ENCODE measurements at places on chromosomes 1 and 21.

- DNase-seq = no peak
Observed at GRCh38 chr1:211577819-211578639, 932 bp downstream of the SLC30A1 start.

DNA sequence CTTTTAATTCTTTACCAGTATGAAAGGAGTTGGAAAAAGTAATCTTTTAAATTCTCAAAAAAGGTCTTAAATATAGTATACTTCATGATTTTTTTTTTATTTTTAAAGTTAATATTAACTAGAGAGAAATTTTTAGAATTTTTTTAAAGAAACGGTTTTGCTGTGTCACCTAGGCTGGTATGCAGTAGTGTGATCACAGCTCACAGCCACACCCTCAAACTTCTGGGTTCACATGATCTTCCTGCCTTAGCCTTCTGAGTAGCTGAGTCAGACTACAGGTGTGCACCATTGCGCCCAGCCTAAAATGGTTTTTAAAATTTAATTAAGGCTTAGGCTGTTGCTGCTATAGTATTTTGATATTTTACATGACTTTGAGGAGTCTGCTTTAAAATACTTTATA, 52.4 kb downstream of the TLCD4 start:
- DNase-seq = peak; percentile 6

- no peak for DNase-seq
Observed at GRCh38 chr1:186104459-186104858, 270.6 kb downstream of the TPR start.

GRCh38 chr1:109527098-109527811, 12.4 kb upstream of the GPR61 start:
- no peak for DNase-seq

DNA sequence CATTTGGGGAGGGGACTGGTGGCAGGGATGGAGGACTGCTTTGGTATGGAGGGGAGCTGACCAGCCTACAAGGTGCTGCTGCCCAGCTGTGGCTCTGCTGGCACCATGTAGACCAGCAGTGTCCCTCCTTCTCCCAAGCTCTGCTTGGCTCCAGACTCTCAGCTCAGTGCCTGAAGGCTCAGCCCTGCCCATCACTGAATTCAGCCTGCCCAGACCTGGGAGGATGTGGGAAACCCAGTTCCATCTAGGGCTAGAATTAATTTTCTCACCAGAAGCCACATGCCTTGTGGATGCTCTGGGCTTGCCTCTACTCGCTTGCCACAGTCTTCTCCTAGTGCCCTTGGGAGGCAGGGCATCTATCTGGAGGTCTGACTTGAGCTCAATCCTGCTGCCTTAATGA, 195.0 kb upstream of the EDN2 start:
- no peak for DNase-seq

- no peak for DNase-seq
Observed at GRCh38 chr1:180278194-180278515, 48.1 kb downstream of the LHX4 start.

DNA sequence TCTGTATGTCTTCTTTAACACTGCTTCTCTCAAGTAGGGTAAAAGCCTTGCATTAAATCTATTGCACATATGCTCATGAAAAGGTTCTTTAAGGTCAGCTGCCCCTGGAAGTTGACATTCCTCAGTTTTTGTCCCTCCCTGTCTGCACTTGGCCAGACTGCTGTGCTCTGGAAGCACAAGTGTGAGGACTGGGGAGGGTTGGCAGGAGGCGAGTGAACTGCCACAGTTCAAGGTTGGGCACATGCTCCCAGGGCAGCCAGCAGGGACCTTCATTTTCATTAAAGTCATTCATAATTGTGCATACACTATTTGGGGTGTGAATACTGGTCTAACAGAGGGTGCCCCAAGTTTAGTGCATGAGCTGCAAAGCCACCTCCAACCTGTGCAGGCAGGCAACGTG, 10.9 kb upstream of the THEM5 start:
- DNase-seq = no peak

DNA sequence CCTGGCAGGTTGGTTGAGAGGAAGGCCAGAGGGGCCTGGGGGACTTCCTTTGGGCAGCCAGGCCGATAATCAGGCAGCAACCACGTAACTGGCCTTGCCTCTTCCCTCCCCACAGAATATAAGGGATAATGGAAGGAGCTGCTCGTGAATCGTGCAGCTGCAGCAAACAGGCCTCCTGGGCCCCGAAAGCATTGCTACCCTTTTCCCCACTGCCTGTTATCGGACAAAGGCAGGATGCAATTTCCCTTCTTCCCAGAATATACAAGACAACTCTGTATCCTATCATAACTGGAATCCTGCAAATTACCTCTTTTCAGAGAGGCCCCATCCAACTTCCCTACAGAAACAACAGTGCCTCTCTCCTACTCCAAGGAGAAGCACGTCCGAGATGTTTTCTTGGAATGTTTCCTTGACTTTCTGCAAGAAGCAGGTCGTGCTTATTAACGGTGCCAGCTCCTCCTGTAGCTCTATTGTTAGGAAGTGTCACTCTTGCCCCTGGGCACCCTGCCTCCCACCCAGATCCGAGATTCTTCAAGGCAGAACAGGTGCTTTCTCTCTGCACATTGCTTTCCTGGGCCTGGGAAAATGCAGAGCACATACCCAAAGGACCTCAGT, 106.0 kb upstream of the TIAM1 start:
- no peak for DNase-seq

- no peak for DNase-seq
Observed at GRCh38 chr1:6667139-6667538, 34.5 kb downstream of the DNAJC11 start.

DNA sequence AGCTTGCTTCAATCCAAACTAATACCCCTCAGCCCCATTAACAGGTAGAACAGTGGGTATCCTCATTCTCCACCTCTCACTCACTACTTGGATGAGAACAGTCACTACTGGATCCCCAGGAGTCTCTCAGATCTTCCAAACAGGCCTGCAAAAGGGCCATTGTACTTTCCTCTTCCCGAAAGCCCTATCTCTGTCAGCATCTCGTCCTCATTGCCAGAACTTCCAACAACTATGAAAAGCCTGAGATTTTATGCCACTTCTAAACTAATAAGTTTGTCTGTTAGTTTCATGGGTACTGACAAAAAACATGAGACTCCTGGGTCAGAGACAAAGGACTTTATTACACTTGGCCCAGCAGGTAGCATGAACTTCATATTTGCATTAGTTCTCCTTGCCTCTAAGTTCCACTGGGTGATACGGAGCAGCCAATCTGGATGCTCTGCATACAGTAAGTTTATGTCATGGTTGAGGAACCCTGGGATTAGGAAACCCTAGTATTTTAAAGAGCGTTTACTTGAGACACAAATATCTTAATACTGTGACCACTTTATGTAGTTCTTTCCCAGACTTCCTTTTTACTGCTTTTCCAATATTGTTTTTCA, 38.1 kb downstream of the VANGL2 start:
- DNase-seq = no peak

DNA sequence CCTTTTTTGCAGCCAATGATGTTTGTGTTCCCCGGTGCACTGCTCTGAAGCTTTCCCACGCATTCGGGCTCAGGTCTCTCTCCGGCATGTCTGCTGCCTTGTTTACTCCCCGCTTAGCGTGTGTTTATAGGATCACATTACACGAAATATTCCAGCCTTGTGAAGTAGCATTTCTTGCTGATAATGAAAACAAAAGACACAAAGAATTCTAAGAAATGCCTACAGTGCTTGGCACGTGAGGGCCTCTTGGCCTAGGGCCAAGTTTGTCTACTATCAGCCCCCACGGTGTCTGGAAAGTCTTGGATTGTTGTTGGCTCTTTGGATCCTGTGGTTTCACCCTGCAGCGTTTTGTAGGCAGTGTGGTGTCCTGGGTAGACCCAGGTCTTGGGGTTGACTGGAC, 11.2 kb upstream of the GSTM4 start:
- no peak for DNase-seq

DNA sequence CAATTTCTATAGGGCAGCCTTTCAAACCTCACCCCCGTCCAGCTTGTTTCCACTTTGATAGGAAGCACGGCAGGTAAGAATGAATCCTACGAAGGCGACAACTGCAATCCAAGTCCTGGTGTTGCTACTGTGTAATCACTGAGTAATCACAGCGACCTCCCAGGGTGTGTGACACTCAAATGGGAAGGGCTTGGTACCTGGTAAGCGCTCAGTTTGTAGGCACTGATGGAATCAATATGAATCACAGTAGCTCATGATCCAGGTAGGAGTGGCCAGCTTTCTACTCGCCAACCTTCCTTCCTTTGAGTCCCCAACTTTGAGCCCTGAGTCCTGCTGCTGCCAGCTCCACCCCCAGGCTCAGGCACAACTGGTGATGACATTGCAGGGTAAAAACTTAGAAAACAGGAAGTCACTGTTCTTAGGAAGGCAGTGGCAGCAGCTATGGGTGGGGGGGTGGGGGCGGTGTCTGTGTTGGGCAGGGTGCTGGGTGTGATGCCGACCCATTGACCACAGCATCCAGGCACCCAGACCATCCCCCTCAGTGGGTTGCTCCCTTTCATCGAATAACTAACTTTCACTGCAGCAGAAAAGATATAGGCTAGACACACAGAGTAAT, 70.7 kb downstream of the CD247 start:
- no peak for DNase-seq

DNA sequence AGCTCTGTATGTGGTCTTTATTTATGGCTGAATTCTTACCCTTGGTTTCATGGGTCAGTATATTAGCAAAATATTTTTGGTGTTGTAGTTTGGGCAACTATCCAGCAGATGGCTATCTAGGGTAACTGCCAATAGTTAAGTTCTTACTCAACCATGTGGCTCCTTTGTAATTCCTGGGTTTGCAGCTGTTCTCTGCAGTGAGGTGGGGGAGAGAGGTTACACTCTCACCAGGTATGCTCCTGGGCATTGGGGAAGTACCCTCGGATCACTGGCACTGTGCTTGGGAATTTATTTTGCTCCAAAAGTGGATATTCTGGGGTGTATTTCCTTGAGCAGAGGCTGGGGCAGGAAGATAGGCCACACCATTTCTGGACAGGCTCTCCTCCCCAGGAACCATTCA, 436.7 kb upstream of the TMPRSS15 start:
- DNase-seq = peak; percentile 9

- DNase-seq = no peak
Observed at GRCh38 chr1:14817223-14818170, 219.0 kb downstream of the KAZN start.

DNA sequence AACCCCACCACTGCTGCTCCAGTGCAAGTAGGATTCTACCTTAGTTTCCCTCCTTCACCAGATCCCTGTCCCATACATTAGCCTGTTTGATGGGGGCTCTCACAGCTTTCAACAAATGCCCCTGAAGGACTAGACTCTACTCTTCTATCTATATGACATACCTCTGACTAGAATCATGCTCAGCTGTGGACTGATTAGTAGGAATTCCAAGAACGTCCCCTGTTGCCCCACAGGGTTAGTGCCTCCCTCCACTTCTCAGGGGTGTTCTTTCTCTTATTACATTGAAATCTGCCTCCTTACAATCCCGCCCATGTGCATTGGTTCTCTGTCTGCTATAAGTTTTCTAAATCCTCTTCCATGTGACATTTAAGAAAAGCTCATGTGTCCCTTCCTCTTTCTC, 375.9 kb upstream of the DUSP10 start:
- no peak for DNase-seq

GRCh38 chr1:71809085-71809484, 473.3 kb downstream of the NEGR1 start:
- DNase-seq = no peak

GRCh38 chr1:243529512-243529911, 273.7 kb downstream of the SDCCAG8 start:
- no peak for DNase-seq

GRCh38 chr1:117758444-117759316, 152.8 kb downstream of the TENT5C start:
- DNase-seq = no peak

DNA sequence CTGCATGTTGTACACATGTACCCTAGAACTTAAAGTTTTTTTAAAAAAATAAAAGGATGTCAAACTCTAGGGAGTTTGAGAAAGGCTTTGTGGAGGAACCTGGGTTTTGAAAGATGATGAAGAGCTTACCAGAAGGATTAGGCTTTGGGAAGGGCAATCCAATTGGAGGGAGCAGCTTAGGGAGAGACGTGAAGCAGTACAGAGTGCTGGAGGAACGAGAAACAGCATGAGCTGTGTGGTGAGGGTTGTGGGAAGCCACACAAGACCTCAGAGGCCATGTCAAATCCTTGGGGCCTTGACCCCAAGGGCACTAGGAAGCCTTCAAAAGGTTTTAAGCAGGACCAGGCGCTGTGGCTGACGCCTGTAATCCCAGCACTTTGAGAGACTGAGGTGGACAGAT, 8.4 kb upstream of the KPNA6 start:
- DNase-seq = no peak

DNA sequence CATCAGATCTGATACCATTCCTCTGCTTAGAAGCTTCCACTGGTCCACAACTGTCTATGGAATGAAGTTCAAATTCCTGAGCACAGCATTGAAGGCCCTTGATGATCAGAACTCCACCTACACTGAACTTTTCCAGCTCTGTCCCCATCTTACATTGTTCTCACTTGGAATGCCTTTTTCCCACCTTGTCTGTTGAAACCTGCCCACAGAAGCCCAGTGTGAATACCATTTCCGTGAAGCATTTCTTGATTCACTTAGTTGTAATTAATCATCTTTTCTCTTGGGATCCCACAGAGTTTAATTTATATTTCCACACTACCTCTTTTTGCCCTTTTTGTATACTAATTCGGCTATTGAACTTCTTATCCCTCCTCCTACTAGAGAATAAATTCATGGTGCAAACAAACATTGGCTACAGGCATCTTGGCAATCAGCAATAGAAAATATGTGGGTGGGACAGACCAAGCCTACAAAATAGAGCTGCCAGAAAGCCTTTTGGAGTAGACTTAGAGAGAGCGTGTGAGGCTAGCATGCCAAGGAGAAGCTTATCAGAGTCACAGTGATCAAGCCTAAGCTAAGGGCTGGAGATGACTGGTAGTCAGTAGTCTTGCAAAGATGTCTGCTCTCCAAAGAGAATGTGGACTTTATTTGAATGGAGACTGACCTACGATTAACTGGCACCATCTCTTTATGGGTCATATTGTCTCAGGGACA, 26.1 kb downstream of the NHLH2 start:
- DNase-seq = no peak

DNA sequence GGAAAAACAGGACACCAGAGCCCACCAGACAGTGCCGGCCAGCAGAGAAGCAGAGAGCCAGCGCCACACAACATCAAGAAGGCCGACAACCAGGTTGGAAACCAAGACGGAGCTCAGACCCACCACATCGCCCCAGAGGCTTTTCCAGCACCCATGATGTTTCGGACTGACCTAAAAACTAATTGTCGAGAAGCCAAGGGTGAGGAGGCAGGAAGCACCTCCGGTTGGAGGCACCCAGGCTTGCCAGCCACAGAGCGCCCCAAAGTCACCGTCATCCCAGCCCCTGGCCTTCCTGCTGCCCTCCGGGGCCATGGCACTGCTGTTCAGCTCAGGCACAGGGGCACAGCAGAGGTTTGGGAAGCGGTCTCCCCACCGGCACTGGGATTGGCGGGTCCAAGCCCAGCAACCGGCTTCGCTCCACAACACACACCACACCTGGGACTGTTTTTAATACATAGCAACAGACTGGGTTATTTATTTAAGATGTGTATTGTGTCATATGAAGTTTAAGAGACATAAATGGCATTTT, 67.2 kb downstream of the SLC37A1 start:
- DNase-seq = no peak
